ENCODE measurements at places on chromosomes 2 and 18.

- DNase-seq = no peak
Observed at GRCh38 chr2:100235098-100235497, 87.2 kb downstream of the LONRF2 start.

DNA sequence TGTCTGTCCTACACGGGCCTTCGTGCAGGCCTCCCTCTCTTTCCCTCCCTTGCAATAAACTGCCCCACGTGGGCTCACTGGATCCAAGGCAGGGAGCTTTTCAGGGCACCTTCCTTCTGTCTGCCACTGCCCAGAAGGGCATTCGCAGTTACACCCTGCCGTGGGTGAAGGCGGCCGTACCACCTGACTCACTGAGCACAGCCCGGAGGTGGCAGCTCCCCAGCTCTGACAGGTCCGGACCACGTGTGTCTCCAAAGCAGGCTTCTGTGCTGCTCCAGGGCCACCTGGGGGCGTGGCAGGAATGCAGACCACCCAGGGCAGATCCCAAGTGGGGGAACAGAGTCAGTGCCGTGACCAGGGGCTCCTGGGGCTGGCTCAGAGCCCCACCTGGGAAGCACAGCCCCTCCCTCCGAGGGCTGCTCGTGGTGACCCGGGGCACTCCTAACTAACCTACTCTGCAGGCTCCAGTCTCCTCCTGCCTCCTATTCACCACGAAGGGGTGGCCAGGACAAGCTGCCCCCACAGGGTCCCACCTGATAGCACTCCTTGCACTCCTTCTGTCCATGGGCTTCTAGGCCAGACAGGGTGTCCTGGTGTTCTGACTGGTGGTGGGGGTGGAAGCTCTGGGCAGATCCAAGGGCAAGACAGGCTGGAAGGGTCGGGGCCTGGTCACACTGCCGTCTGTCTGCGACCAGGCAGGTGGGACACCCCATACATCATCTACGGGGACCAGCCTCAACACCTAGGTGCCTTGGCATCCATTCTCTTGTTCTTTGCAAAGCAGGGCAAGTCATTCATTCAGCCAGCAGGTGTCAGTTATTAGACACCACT, 9.7 kb downstream of the SNED1 start:
- DNase-seq = no peak

DNA sequence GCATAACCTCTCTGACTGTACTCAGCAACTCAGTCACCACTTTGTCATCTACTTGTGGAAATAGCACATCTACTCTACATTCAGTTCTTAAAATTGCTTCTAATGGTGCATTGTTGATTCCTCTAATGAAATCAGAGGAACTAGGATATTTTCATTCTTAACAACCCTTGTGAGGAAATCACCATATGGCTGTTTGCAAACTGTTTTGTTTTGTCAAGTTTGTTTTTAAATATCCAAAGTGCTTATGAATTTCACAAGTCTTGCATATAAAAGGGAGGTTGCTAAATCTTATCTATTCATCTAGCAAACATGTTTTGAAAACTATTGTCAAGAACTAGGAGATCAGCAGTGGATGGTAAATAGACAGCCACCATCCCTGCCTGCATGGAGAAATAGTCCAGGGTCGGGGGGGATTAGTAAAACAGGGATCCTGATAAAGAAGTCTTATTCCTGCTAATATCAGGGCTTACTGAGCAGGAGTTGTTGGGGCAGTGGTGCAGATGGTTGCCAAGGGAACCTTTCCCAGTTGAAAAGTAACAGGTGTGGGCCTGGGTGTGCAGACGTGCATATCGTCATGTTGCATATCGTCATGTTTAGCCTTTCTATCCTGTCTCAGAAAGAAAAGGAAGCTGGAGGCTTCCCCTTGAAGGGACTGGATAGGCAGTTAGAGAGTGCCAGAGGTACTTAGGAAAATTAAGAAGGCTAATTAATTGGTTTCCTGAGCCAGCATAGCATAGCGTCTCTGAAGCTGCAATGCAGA, 7.5 kb upstream of the MYO3B start:
- no peak for DNase-seq

DNA sequence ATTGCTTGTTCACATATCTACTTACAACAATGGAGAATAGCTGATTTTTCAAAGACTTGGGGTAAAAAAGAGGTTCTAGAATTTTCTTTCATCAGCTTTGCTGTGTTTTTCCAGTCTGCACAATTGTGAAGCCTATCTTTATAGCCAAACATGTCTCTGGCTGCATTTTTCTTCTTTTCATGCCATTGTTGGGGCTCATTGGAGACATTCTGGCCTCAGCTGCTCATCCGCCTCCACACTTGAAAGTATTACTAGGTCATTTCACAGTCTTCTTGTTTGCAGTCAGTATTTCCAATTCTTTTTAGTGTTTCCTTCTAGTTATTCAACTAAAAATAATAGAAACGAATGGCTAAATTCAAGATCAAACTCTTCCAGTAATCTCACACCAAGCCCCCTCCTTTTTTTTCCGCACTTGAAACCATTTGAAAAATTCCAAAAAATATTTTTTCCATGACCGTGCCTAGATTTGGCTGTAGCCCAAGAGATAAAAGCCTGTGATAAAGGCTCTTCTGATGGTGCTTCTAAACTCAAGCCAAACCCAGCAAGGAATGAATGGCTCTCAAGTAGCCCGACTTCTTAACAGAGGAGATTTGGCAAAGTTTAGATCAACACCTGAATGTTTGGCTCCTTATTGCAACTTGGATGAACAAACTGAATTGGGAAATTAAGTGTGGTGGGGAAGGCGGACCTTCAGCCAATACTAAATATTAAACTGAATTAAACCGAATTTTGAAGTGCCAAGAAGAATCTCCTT, 103.4 kb downstream of the NRP2 start:
- DNase-seq = no peak

DNA sequence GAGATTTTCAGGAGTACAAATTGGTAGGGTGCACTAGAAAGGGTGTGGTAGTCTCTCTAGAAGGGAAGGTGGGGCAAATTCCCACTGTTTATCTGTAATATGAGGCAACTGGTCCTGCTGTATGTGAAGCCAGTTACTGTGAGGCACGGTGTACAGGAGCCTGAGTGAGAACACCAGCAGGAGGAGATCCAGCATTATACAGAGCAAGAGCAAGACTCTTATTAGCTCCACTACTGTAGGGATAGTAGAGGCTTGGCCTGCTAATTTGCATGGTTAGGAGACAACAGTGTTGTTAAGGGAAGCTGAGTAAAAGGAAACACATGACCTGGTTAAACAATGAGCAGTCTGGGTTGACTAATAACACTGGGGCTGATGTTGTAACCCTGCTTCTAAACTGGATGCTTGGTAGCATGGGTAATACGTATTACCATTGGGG, 76.3 kb upstream of the WDSUB1 start:
- DNase-seq = peak; percentile 37

DNA sequence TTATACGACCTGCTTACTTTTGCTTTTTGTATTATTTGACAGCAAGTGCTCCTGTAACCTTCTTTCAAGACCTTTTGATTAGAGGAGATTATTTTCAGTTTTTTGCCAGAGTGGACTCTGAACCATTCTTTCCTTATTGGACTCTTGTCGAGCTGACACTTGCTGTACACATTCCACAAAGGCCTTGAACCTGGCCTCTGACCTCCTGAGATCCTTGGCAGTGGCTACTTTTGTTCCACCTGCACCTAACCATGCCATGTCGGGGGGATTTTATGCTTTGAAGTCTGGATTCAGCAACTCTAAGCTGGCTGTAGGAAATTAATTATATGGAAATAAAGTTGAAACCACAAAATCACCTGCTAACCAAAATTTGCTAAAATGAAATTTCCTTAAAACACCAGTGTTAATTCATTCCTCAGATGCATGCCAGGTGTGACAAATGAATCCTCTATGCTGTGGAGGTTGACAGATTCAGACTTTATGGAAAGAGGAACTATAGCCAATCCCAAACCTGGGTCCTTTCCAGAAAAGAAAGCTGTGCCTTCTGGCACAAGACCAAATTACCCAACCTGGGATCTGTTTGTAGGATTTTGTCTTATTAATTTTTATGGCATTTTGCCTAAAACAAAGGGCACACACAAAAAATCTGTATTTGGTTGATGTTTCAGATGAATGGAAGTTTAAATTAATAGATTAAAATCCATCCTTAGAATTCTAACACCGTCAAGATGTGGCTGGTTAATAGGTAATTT, 110.4 kb downstream of the CDC42EP3 start:
- no peak for DNase-seq

DNA sequence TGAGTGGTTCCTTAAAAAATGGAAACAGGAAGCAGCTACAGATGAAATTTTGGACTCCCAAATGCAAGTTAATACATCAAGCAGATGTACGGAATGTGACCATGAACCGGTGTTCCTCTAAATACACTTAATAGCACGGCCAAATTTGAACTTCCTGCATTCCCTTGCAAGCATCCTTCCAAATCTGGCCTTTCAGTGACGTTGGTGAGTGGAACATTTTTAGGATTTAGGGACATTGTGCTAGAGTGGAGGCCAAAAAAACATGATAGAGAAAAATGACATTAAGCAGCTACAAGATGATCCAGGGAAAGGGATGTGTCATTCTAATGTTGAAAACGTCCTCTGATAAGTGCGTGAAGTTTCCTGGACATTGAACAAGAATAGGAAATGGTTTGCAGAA, 62.1 kb downstream of the CTAGE1 start:
- no peak for DNase-seq

DNA sequence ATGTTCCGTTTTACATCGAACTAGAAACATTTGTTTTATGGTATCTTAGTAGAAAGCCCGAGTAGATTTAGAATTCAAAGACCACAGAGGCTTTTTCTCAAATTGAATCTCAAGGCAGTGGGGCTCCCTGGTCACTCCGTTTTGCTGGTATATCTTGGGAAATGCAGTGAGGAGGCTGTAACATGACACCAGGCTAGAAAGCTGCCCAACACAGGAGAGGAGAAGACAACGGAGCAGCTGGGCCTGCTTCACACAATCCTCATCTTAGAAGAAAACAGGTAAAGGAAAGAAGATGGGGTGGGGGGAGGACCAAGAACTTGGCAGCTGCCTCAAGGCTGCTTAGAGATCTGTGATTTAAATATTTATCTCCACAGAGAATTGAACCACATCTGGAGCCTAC, 38.3 kb upstream of the EPB41L3 start:
- DNase-seq = no peak

GRCh38 chr2:160282063-160282580, 82.0 kb upstream of the ITGB6 start:
- no peak for DNase-seq

DNA sequence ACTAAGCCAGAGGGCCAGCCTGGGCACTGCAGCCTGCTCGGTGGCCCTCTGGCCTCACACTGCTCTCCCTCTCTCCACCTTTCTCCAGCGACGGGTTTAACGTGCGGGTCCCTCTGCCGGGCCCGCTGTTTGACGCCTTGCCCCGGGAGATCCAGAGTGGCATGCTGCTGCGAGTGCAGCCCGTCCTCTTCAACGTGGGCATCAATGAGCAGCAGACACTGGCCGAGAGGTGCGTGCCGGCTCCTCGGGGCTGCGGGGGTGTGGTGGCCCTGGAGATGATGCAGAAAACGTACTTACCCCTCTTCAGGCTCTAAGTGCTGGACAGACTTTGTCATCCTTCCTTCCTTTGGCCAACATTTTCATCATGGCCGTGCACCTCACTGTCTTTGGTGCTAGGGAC, 42.4 kb downstream of the COA5 start:
- no peak for DNase-seq

DNA sequence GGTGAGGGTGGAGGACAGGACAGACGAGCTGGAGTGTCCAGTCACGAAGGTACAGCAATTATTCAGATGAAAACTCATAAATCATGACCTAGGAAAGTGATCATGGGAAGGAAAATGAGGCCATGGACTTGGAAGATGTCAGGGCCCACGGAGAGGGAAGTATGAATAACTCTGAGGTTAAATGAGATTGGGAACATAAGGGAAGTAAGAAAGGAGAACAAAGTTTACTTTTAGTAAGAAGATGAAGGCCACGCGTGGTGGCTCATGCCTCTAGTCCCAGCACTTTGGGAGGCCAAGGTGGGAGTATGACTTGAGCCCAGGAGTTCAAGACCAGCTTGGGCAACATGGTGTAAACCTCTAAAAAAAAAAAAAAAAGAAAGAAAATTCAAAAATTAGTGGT, 56.2 kb downstream of the AQP4 start:
- no peak for DNase-seq

DNA sequence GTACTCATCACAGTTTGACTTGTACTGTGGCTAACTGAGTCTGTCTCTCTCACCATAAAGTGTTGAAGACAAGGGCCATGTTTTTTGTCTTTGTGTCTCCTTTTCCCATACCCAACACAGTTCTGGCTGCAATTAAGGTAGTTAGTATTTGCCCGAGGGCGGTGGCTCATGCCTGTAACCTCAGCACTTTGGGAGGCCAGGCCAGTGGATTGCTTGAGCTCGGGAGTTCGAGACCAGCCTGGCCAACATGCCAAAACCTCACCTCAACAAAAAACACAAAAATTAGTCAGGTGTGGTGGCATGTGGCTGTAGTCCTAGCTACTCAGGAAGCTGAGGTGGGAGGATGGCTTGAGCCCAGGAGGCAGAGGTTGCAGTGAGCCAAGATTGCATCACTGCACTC, 6.9 kb upstream of the KIF3C start:
- DNase-seq = no peak

Data from HS-5 (cell line).